ENCODE measurements at places on chromosomes 2 and 18.

DNA sequence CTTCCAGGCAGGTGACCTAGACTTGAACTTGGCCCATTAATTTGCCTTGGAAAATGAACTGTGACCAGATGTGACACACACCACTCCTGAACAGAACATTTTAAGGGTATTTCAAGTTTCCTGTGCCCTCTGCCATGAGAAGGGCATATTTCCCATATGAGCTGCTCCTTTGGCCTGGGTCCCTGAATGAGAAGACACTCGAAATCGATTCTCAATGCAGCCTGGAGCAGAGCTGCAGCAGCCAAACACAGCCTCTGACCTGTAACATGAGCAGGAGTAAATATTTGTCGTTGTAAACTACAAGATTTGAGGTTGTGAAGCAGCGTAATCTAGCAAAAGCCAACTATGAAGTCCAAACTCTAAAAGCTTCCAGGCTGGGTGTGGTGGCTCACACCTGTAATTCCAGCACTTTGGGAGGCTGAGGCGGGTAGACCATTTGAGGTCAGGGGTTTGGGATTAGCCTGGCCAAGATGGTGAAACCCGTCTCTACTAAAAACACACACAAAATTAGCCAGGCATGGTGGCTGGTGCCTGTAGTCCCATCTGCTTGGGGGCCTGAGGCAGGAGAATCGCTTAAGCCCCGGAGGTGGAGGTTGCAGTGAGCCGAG, 30.1 kb upstream of the SOS1 start:
- DNase-seq, result no peak

DNA sequence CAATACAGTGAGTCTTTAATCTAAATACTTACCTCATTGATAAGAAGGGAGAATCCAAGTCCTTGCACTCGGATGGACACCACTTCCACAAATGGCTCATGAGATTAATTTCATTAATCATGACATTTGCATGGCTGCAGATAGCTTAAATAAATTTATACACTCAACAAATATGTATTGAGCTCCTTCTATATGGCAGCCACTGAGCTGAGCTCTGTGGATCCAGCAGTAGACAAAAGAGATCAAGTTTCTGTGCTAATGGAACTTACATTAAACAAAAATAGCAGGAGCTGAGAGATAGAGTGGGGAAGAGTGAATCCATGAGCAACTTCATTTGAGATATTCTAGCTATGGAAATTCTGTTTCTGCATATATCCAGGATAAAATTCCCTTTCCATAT, 44.4 kb downstream of the RAB27B start:
- no peak for DNase-seq

DNA sequence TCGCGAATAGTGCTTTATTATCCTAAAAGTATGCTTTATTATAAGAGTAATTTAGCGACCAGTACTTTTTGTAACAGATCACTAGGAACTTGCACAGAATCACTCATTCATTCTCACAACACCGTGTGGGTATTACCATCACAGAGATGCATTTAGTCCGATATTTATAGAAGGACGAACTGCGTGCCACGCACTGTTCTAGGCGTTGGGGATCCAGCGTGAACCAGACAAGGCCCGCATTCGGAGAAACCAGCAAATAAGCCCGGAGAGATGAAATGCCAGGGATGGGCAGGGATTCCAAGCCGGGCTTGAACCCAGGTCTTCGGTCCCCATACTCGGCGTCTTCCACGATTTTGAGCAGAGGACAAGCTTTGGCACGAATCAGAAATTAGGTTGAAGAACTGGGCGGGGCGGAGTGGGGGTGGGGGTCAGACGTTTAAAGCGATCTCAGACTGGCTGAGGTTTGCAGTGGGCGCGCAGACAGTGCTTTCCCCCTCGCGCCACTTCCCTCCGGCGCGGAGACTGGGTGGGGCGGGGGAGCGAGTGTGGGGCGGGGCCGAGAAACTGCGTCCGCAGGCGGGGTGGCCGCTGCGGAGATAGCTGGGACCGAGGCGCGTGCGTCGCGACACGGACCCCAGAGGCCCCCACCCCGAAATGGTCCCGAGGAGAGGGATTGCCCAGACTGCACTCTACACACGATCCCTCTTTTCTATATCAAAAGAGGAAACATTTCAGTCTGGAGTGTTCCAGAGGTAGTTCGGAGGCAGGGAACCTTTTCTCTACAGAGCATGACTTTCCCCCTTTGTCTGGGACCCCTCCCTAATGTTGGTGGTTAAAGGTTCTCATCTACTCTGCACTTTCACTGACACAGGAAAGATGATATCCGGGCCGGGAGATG, 1.1 kb upstream of the CXCR4 start:
- DNase-seq, result peak; percentile 75

- DNase-seq, result no peak
Measured at GRCh38 chr2:184633726-184634125, 35.4 kb downstream of the ZNF804A start.

- DNase-seq, result no peak
Measured at GRCh38 chr2:175318542-175318941, 137.0 kb upstream of the ATP5MC3 start.

DNA sequence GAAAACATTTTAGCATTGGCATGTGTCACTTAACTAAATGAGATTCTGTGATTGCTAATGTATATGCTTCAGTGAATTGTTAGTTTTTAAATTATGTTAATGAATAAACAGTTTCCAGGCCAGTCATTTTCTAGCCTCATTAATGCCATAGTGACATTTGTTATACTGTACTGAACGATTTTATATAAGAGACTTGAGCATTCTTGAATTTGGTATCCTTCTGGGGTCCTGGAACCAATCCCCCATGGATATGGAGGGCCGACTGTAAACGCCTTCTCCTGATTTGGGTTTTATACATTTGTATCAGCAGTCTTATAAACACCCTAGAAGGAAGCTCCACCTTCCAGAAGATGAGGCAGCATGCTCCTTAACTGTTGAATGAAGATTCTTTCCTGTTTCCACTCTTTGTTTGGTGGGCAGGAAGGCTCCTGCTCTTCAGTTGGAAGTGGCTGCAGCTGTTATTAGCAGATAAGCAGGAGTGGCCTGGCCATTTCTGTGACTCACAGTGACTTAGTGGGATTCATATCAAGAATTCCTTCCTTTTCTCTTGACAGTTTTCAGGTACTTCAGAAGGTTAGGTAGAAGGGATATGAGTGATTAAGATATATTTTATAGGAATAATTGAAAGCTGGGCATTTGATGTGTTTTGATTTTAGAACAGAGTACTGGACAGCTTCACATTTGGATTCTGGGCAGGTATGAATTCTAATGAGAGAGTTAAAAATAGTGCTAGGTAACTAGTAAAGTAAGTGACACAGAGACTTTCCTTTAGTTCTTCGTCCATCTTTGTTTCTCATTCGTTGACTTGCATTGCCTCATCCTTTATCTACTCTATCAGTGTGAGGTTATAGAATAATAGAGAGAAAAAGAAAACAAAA, 124.9 kb downstream of the PLCL1 start:
- DNase-seq, result no peak

GRCh38 chr2:217330647-217331046, 470.8 kb upstream of the TNP1 start:
- no peak for DNase-seq

DNA sequence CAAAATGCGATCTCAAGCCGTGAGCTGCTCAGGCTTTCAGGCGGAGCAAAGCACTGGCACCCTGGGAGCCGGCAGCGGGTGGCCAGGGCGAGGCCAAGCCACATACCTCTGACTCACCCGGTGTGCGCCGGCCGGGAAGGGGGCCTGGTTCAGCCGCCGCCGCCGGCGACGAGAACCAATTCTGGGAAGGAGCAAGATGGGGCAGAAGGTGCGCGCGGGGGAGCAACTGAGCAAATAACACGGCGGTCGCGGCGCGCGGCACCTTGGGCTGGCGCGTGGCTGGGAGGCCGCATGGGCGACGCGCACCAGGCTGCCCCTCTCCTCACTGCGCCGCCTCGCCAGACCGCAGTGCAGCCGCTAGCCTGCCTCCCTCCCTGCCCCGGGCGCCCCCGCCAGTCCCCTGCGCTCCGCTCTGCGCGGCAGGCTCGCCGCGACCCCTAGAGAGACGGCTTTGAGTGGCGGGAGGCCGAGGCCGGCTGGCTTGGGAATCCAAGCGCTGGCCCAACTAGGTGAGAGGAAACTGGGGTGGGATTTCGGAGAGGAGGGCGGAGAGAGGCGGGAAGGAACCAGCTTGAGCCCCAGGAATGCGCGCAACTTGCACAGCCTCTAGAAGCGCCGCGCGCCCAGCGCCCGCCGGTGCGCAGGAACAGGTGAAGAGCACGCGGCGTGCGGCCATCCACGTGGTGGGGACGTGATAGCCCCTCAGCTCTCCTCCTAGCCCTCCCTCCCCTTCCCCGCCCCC, 3.2 kb downstream of the NRP2 start:
- no peak for DNase-seq

DNA sequence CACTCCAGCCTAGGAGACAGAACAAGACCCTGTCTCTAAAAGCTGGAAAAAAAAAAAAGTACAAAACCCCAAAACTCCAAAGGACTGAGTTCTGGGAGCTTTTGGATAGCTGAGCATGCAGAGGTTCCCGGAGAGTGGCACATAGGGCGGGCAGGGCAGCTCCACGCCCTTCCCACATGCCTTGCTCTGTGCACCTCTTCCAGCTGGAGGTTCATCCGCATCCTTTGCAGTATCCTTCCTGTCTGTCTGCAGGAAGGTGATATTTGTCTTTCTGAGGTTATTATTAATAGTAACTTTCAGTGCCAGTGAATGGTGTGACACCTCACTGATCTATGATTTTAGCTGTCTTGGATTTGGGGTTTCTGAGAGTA, 70.2 kb downstream of the INPP4A start:
- no peak for DNase-seq

DNA sequence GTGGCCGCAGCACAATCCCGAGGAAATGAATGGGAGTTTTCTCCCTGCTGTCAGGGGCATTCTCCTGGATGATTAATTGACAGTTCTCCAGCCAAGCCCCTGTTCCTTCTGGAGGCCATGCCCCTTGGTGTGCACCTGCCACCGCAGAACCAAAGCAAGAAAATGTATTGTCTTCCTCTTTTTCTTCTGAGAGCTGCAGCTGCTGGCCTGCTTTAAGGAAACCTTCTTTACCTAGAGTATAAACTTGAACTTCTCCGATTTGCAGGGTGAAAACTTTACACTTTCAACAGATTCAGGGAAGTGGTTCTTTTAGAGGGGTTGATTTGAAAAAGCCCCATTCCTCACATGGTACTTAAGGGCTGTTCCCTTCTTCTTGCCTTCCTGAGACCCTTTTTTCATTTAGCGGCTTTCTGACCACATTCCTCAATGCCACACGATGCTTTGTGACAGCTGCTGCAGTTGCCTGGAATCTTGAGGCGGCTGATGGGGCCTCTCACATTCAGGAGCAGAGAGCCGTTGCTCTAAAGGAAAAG, 402.8 kb downstream of the TXNL1 start:
- DNase-seq, result no peak

GRCh38 chr2:190365499-190366204, 22.3 kb downstream of the INPP1 start:
- DNase-seq, result peak; percentile 51

- no peak for DNase-seq
Measured at GRCh38 chr2:187982668-187983067, 309.0 kb upstream of the GULP1 start.

DNA sequence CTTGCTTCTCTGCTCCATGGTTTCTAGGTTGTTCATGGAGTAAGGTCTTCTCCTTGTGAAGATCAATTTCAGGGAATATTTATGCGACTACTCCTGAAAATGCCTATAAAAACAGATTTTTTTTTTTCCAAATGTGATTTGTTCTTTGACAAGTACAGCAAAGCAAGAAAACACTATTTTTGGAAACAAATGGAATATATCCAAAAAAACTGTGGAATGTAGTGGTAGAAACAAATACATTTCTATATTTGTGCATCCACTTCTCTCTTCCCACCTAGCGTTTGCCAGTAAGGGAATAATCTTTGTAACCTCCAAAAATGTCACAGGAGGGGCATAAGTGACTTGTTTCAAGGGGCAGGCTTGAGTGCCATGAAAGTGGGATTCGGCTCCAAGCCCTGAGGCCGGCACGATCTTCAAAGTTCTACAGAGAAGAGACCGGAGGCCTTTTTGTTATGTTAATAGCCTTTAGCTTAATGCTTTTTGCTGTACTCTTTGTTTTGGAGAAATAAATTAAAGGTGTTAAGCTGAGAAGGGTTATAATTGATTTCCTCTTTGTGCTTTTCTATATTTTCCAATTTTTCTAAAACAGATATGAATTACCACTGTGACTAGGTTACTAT, 200.6 kb downstream of the NRP2 start:
- DNase-seq, result no peak

DNA sequence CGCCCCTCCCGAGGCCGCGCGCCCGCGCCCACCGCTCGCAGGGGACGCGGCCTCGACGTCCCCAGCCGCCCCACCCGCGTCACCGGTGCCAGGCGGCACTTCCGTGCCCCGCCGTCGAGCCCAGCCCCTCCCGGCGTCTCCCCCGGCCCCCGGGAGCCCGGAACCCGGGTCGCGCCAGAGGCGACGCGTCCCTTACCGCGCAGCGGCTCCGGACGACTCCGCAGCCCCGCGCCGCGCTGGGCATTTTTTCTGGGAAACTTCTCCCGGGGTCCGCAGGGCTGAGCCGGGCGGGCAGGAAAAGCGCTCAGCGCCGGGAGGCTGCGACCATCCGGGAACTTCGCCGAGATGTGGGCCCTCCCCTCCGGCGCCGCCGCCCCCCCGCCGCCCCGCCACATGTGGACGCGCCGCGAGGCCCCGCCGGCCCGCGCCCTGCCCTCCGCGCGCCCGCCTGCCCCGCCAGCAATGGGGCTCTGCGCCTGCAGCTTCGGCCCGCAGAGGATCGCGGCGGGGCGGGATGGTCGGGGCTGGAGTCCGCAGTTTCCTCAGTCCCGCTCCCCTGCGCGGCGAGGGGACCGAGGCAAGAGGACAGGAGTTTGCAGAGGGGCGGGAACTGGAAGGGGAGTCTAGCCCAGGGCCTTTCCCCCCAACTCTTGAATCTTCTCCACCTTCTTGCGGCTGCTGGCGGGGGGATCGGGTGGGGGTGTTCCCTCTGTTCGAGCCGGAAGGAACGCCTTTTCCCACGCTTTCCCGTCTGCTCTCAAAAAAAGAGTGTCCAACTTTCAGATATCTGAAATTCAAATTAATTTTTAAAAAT, 81.5 kb downstream of the CHRNA1 start:
- DNase-seq, result no peak

- no peak for DNase-seq
Measured at GRCh38 chr2:120432293-120432975, 86.5 kb downstream of the INHBB start.

- DNase-seq, result no peak
Measured at GRCh38 chr2:239587841-239588240, 187.0 kb upstream of the HDAC4 start.

- no peak for DNase-seq
Measured at GRCh38 chr18:49011291-49011746, 60.6 kb upstream of the SMAD7 start.

DNA sequence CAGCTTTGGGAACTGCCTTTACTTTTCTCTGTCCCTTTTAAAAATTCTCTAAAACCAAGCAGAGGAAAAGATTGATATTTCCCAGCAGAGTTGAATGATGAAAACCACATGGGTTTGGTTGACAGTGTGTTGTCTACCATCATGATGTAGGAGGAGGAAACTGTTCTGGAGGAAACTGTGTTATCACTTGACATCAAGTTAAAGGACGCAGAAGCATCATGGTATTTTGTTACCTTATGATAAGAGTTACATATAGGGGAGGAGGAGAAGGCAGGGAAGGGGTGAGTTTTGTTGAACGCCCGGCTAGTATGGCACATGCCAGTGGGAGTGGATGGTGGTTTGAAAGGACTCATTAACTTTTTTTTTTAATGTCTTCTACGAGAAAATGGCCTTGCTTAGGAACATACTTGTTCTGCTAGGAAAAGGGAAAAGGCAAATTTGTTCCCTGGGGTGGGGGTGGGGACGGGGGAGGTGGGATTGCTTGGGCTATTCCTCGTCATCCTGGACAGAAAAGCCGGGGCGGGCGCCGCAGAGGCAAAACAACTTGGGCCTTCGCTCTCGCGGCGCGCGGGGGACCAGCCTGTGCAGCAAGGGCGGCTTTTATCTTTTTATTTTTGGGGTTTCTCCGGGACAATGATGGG, 766 bp downstream of the TMEM17 start:
- peak; percentile 39 for DNase-seq

Measured in NCI-H1105 (cell line).